ENCODE measurements at places on chromosomes 5 and 9.
A peak's percentile ranks its signal among the peaks of the same experiment; 100 is the strongest.

DNA sequence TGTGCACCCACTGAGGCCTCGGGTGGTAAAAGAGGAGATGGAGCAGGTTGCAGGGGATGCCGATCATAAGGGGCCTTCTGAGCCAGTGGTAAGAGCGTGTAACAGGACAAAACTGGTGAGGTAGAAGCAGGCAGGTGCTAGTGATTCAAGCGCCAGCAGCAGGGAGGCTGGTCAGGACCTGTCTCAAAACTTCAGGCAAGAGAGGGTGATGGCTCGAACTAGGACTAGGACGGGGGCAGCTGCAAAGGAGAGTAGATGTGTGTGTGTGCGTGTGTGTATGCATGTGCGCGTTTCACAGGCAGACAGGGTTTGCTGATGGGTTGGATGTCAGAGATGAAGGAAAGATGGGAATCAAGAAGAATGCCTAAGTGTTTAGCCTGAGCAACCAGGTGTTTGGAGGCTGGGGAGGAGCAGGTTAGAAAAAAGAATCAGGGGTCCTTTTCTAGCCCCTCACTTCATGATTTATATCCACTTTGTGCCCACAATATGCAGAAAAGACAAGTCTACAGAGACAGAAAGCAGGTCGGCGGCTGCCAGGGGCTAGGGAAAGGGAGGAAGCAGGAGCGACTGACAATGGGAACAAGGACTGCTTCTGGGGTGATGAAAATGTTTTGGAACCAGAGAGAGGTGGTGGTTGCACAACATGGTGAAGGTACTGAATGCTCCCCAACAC lies 15.2 kb downstream of the HRH2 start:
- H3K36me3 ChIP-seq, result no peaks in the 10 kb centered on the region
- peaks cover 3% of the 10 kb centered on the region for H3K4me1 ChIP-seq
- no peak overlapping the region for H3K4me3 ChIP-seq
- no peak for DNase-seq

GRCh38 chr9:19488721-19489120 lies 79.9 kb downstream of the ACER2 start:
- H3K4me3 ChIP-seq, result no peak overlapping the region
- peaks cover 38% of the 10 kb centered on the region for H3K27me3 ChIP-seq
- DNase-seq, result no peak
- no peak overlapping the region for H3K27ac ChIP-seq
- no peaks in the 10 kb centered on the region for H3K36me3 ChIP-seq
- peaks cover 9% of the 10 kb centered on the region for H3K4me1 ChIP-seq

GRCh38 chr5:156498226-156498980 lies 171.4 kb downstream of the SGCD start:
- DNase-seq, result no peak
- H3K27ac ChIP-seq, result no peak overlapping the region
- H3K36me3 ChIP-seq, result peaks cover 3% of the 10 kb centered on the region
- H3K4me3 ChIP-seq, result no peak overlapping the region

- peaks cover 3% of the 10 kb centered on the region for H3K36me3 ChIP-seq
- no peak overlapping the region for H3K4me3 ChIP-seq
- DNase-seq, result no peak
- H3K27ac ChIP-seq, result no peak overlapping the region
- peaks cover 1% of the 10 kb centered on the region for H3K4me1 ChIP-seq
Observed at GRCh38 chr9:113611461-113612215, 148.1 kb downstream of the RGS3 start.

GRCh38 chr5:90897618-90898017 lies 339.0 kb downstream of the ADGRV1 start:
- no peak for DNase-seq
- no peaks in the 10 kb centered on the region for H3K27me3 ChIP-seq
- no peak overlapping the region for H3K4me3 ChIP-seq
- no peaks in the 10 kb centered on the region for H3K4me1 ChIP-seq
- no peak overlapping the region for H3K27ac ChIP-seq
- H3K36me3 ChIP-seq, result no peaks in the 10 kb centered on the region

GRCh38 chr5:126339215-126339805 lies 83.9 kb upstream of the GRAMD2B start:
- no peak overlapping the region for H3K27ac ChIP-seq
- H3K4me1 ChIP-seq, result no peaks in the 10 kb centered on the region
- peak; percentile 59 for DNase-seq
- no peaks in the 10 kb centered on the region for H3K36me3 ChIP-seq
- H3K27me3 ChIP-seq, result peaks cover 35% of the 10 kb centered on the region
- no peak overlapping the region for H3K4me3 ChIP-seq

DNA sequence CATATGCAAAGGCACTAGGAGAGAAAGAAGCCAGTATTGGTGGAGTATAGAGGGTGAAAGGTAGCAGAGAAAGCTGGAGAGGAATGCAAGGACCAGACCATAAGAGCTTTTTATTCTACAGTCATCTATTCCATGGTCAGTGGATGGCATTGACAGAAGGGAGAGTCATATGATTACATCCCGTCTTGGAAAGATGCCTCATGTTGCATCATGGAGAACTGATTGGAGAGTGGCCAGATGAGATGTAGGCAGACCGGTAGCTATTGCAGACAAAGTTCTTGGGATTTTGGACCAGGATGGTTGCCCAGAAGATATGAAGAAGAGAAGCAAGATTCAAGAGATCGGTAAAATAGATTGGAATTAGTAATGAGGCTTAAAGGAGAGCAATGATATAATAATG lies 260.7 kb downstream of the CHSY3 start:
- H3K27me3 ChIP-seq, result no peaks in the 10 kb centered on the region
- no peaks in the 10 kb centered on the region for H3K4me1 ChIP-seq
- H3K36me3 ChIP-seq, result no peaks in the 10 kb centered on the region
- no peak overlapping the region for H3K27ac ChIP-seq
- DNase-seq, result no peak

DNA sequence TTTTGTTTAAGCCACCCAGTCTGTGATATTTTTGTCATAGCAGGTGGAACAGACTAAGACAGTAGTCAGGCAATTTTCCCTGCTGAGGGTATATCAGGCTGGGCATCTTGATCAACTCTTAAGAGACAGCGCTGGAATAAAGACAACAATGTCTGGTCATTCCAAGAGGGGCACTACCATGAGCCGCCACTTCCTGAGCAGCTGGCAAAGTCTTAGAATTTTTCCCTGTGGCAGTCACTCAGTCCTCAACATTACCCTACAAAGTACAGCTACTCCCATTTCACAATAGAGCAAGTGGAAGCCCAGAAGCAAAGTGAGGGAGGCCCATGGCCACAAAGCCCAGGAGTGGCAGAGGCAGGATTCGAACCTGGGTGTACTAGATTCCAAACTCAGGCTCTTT lies 74.8 kb downstream of the SH3PXD2B start:
- no peaks in the 10 kb centered on the region for H3K36me3 ChIP-seq
- peaks cover 19% of the 10 kb centered on the region for H3K27me3 ChIP-seq
- no peak for DNase-seq
- H3K4me3 ChIP-seq, result no peak overlapping the region

DNA sequence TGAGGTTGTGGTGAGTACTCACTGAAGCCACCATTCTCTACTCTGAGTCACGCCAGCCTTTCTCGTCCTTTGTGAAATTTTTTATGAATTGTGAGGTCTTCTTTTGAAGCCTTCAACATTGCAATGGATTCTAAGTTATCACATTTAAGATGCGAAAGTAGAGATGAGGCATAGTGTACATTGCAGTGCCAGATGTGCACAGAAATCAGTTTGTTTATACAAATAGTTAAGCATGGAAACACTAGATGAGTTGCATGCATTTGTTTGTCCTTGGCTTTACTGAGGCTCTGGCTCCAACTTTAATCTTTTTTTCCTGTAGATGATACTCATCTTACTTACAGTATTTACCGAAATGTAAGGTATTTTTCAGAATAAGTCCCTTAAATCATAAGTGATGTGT lies 453.7 kb upstream of the RIOK2 start:
- no peaks in the 10 kb centered on the region for H3K27me3 ChIP-seq
- no peaks in the 10 kb centered on the region for H3K4me1 ChIP-seq
- no peaks in the 10 kb centered on the region for H3K36me3 ChIP-seq
- H3K4me3 ChIP-seq, result no peak overlapping the region

DNA sequence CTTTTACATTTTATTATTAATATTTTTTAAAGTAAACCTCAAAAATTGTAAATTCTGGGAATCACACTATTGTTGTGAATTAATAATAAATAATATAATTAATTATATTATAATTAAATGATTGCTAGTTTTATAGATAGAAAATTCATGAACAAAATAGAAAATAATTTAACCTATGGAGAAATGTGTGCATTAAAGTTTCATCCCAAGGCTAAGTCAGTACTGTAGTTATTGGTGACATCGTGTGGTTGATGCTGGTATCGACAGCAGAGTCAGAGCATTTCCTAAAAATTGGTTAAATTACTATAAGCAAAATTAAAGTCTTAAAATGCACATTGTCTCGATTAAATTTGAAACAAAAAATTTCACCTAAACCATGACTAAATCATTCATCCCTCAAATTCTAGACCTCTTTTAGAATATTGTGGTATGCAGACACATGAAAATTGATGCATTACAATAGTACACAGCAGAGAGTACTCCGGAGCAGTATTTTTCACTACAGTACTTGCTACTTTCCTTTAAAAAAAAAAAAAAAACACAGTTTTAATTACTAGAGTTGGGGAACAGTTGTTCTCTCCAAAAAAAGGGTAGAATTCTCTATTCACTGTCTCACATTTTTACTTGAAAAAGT lies 73.9 kb downstream of the RORB start:
- H3K27ac ChIP-seq, result no peak overlapping the region
- no peak for DNase-seq
- no peak overlapping the region for H3K4me3 ChIP-seq
- no peaks in the 10 kb centered on the region for H3K4me1 ChIP-seq
- H3K27me3 ChIP-seq, result no peaks in the 10 kb centered on the region

Measured in effector memory CD8-positive, alpha-beta T cell (primary cell).